NCI-H2081 (cell line): ENCODE measurements at places on chromosomes 4 and X.

DNA sequence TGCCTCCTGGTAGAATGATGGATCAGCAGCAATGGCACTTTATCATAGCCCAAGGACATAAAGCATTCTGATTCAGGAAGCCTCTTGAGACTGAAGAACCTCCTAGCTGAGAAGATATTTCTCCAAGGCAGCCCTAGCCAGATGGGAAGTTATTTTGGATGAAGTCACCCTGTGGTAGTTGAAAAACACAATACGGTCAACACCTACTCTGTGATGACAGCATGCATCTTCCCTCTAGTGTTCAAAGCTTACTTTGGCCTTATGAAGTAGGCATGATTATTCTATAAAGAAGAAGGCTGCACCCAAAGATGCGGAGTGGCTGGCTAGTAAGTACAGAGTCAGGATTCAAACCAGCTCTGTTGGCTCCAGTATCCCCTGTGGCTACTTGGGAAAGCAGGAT lies 47.9 kb downstream of the TLR10 start:
- no peak for DNase-seq

- DNase-seq = no peak
Measured at GRCh38 chr4:55314141-55314820, 31.8 kb upstream of the SRD5A3 start.

- DNase-seq = no peak
Measured at GRCh38 chr4:123676890-123677229, 280.3 kb downstream of the SPRY1 start.

DNA sequence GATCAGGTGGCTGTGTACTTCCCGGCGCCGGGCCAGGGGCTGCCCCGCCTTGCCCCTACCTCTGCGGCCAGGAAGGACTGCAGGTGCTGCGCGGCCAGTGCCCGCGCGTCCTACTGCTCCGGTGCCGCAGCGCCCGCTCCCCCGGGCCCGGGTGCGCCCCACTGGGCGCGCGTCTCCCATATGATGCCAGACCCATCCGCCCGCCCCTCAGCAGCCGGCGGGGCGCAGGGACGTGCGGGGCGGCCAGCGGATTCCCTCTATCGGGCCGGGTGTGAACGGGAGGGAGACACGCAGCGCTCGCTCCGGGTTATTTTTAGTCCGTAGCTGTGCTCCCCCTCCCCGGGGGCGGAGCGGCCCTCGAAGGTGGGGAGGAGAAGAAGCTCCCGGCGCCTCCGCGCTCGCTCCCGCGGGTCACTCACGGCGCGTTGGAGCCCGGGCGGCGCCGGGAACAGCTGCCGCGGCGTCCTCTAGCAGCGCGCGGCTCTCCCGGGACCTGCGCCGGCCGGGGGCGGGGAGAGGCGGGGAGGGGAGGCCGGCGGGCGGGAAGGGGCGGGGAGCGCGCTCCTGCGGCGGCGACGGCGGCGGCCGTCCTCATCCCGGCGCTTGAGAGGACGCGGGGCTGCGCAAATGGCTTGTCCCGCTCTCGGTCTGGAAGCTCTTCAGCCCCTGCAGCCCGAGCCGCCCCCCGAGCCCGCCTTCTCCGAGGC lies 103.6 kb downstream of the UCHL1 start:
- DNase-seq = peak; percentile 84

DNA sequence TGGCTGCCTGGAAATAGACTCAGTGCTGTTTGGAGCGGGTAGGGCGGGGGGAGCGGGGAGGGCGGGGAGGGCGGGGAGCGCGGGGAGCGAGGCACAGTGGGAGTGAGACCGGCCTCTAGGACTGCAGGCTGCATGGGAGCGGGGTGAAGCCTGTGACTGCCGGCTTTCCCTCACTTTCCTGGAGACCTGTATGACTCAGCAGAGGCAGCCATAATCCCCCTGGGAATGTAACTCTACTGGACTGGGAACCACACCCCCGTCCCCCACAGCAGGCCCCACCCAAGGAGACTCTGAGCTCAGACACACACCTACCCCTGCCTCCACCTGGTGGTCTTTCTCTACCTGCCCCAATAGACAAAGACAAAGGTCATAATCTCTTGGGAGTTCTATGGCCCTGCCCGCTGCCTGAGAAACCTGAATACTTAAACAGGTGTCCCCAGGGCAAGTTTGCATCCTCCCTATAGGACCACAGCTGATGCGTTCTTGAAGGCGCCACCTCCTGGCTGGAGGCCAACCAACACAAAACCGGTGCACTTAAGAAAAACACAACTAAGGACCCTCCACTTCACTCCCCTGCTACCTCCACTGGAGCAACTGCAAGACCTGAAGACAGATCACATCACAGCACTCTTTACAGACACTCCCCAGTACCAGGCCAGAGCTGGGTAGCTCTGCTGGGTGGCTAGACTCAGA lies 18.0 kb downstream of the HDAC8 start:
- no peak for DNase-seq

DNA sequence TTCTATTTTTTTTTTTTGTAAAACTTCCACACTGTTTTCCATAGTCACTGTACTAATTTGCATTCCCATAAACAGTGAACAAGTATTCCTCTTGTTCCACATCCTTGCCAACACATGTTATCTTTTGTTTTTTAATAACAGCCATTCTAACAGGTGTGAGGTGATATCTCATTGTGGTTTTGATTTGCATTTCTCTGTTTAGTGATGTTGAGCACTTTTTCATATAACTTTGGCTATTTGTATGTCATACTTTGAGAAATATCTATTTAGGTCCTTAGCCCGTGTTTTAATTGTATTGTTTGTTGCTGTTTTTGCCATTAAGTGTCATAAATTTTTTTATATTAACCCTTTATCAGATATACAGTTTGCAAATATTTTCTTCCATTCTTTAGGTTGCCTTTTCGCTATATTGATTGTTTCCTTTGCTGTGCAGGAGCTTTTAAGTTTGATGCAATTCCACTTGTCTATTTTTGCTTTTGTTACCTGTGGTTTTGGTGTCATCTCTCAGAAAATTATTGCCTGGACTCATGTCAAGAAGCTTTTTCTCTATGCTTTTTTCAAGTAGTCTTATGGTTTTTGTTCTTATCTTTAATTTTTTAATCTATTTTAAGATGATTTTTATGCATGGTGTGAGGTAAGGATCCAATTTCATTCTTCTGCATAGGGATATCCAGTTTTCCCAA lies 27.9 kb upstream of the NDNF start:
- DNase-seq = no peak

DNA sequence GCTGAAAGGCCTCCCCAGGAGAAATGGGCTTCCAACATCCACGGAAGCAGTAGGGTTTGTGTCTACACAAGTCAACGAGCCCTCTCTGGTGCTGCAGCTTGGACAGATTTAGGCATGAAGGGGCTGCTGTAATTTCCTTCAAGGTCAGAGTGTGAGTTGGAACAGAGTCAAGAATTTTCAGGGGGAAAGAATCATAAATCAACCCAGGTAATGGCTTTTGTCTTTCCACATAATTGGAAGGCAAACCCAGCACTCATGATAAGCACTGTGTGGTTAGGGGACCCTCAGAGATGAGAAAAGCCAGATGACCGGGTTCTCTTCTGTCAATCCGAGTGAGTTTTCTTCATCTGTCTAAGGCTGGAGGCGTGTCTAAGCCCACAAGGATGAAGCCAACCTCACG lies 78.6 kb upstream of the MXRA5 start:
- DNase-seq = no peak

- DNase-seq = no peak
Measured at GRCh38 chrX:40290517-40290916, 192.8 kb upstream of the BCOR start.

- DNase-seq = no peak
Measured at GRCh38 chr4:106312997-106313522, 2.9 kb downstream of the TBCK start.

DNA sequence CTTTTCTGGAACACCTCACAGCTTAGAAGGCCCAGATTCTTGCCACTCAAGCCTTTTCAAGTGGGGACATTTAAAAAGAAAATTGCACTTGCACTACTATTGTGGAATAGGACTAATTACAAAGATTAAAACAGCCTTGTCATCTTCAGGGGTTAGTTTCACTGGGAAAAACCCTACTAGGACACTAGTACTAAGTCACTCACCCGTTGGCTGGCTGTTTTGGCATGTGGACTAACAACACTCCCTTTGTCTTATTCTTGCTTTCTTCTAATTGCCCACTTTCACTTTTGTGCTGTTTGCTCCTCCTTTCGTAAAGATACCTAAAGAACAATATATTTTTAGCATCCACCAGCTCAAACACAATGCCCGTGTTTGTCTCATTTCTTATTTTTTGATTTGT lies 200.9 kb upstream of the MID1 start:
- DNase-seq = no peak

GRCh38 chr4:165972747-165973146 lies 99.7 kb downstream of the TLL1 start:
- DNase-seq = no peak

GRCh38 chr4:2243681-2244380 lies 1.9 kb upstream of the HAUS3 start:
- DNase-seq = no peak

- DNase-seq = no peak
Measured at GRCh38 chrX:44951572-44952067, 78.6 kb downstream of the KDM6A start.

- no peak for DNase-seq
Measured at GRCh38 chrX:41289095-41289494, 44.9 kb upstream of the DDX3X start.

DNA sequence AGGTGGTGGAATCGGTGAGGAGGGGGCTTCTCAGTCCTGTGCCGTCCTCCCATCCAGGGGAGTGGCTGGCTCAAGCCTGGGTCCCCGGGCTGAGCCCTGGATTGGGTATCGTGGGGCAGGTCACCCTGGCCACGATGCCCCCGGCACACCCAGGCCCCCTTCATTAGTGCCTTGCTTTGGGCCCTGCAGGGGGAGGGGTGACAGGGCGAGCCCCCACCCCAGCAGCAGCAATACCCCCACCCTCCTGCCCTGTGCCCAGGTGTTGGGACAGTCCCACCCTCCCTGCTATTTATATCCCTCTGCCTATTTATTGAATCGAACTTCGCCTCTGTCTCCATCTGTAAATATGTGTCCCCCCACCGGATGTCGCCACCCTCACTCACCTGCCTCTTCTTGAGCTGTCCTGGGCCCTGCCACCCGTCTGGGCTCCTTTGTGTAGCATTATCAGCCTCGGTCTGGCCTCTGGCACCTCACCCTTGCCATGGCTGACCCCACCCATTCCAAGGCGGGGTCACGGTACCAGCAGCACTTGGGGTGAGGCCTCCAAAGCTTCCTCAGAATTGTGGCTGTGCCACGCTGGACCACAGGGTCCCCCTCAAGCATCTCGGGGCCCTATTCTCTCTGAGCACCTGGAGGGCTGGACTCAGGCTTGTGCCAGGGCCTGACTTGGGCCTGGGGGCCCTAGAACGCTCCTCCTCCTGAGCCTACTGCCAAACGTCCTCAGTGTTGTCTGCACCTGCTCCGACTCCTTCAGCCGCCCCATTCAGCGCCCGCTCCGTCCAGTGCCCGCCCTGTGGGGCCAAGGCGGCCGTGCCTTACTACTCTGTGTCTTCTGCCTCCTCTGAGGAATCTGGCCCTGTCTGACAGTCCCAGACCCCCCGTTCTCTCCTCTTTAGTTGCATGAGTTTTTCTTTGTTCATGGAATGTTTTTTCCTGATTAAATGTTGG lies 6.1 kb downstream of the LAGE3 start:
- no peak for DNase-seq

DNA sequence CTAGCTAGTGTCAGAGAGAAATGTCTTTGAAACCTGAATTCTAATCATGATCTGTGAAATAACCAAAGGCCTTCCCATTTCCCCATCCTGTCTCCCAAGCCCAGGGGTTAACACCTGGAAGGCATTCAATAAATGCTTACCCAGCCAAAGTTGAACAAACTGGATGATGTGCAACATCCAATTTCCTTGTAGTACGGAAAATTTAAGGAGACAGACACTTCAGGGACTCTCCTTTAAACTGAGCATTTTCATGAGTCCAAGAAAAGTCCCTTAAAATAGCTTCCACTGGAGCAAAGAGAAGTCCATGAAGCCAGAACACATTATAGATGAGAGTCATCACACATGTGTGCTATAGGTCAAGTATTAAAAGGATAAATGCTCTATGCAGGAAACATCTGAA lies 271.2 kb downstream of the RAB28 start:
- DNase-seq = no peak

GRCh38 chr4:93788712-93789111 lies 39.8 kb upstream of the ATOH1 start:
- no peak for DNase-seq

DNA sequence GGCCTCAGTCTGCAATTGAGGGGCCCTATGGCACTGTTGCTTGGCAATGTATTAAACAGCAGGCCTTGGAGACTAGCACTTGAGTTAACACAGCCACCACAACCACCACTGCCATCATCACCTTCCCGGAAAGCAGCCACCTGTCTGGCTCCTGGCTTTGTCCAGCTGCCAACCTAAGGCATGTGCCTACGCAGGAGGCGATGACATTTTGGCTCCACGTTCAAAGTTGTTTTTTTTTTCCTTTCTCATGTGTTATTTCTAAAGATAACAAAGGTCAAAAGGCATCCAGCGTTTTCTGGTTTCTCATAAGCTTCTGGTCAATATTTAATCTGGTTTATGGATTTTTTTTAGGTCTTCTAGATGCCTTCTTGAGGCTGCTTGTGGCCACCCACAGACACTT lies 7.5 kb downstream of the CLDN2 start:
- DNase-seq = no peak
